ENCODE measurements at places on chromosomes 3 and 15.

DNA sequence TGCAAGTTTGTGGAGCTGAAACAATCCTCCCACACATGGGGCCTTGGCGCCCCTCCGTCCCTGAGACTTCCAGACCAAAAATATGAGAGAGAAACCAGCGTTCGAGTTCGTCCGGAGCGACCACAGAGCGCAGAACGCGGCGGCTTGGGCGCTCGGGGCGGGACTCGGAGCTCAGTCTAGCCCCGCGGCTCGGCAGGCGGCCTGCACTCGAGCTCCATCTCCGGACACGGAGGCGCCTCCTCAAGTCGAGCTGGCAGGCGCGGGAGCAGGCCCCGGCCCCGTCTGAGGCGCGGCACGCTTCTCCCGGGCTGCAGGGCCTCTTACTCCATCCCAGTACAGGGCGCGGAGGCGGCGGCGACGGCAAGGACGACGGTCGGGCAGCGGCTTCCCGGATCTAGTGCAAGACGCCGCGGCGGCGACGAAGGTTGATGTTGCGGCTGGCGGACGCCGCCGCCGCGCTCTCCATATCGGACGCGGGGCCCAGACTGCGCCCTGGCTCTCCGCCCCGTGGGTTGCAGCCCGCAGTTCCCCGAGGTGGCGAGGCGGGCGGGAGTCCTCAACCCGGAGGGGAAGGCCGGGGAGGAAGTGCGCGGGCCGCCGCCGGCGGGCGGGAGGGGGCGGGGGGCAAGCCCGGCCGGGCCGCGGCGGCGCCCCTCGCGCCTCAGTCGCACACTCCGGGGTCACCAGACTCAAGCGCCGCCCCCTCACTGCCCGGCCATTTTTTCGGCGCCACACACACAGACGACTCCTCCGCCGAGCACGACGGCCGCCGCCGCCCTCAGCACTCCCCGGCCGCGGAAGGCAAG is 674 bp downstream of the MSL2 start:
- peak; percentile 49 for DNase-seq

DNA sequence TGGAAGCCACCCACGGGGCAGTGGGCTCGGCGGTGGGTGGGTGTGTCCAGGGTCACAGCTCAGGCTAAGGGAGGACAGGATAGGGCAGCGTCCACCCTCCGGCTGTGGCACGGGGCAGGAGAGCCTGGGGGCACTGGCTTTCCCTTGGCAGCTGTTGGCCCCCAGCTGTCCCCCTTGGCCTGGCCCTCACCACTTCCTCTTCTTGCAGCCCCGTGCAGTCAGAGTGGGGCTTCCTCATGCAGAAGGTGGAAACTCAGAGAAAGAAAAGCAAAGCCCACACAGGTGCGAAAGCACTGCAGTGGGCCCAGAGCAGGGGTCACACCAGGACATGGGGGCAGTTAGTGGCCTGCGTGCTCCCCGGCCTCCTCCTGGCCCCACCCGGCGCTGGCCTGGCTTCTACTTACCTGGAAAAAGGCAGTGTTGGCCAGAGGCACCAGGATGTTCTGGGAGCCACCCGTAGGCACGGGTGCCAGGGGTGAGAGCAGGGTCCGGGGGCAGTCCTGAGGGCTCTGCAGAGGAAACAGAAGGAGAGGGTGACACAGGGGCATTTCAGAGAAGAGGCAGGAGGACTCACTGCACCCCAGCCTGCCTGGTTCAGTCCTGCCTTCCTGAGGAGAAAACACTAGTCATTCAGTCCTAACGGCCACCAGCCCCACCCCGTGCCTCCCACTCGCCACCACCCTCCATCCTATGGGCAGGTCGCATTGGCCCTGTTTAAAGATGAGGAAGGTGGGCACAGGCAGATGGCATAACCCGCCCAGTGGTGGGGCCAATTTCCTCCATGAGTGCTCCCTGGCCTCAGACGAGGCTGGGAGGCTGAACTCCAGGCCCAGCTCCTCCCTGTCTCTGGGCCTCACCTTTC is 28.3 kb downstream of the PLXND1 start:
- no peak for DNase-seq

GRCh38 chr3:158107605-158108444 is 1.6 kb upstream of the SHOX2 start:
- no peak for DNase-seq

GRCh38 chr3:59425942-59426341 is 376.1 kb upstream of the CFAP20DC start:
- DNase-seq: peak; percentile 19

DNA sequence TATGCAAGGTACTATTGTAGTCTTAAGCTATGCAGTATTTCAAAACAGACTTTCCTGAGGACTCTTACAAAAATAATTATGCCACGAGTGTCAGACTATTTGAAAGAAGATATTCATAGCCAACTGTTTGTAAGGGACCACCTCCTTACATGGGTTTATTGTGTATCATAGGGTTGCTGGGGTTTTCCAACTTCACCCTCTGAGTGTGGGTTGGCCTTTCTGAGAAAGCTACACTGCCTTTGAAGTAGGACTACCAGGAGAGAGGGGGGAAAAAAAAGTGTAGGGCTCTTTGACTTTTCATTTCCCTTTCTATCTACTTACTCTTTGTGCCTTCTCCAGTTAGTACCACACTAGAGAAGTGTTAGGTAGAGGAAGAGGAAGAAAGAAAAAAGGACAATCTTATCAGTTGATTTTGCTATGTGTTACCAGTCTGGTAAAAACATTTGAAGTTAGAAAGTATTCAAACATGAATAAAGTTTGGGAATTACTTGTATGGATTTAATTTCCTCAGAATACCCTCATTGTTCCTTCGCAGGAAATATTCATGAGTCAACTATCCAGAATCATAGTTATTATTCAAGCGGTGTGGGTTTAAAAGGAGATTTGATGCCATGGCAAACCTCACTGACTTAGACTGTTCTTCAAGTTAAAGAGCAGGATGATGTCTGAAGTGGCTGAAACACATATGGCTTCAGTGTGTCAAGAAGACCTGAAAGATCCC is 329.3 kb upstream of the THBS1 start:
- DNase-seq: no peak

DNA sequence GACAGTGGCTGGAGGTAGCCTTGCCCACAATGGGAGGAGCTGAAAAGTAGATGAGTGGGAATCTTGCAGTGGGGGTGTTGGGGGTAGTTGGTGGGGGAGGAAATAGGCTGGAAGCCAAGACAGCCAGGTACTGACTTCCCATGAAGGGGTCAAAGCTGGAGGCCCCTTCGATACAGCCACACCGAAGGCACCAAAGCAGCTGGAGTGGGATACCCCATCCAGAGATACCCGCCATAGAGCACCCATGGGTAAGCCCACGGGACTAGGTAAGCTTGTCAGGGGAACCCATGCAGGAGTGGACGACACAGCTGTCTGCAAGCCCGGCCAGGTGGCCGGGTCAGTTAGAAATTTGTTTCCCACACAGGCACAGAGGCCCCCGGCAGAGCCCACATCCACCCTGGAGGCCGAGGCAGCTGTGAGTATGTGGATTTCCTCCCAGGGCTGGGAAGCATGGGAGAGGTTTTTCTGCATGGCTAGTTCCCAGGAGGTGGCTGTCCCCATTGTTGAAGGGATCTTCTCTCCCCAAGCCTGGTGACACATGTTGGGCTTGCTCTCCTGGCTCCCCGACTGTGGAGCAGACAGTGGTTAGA is 28.6 kb downstream of the PRR23E start:
- DNase-seq: no peak

DNA sequence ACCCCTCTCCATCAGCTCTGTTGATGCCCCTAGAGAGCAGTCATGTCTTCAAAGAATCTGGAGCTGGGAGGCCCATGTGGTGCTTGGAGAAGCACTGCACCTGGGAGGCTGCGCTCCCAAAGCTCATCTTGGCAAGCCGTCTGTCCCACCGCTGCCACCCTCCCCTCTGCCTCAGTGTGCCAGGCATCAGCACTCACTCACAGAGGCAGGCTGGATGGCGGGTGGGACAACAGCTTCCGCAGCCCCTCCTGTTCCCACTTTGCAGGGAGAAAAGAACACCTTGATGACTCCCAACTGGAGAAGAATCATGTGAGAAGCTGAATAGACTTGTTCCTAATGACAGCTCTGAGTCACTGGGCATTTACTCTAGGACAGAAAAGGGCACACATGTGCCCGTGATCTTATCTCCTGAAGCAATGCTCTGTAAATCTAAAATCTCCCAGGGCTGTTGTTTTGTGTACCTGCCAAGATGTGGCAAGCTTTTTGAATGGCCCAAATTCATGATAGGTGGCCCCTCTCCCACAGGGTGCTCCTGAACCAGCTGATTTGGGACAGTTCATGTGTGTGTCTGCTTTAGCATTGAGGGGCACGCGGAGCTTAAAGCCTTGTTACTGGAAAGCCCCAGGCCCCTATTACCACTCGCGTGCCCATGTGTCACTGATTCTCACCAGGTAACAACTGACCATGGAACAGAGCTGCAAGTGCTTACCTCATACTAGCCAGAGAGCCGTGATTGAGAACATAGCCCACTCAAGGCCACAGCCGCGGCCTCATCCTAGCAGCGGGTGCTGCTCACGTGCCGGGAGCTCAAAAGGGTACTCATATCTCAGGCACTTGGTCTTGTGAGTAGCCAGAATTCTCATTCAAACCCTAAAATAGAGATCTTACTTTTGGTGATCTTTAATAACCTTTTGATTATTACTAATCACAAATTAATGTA is 104.4 kb downstream of the DNAJB8 start:
- DNase-seq: no peak

GRCh38 chr3:58351920-58352319 is 19.2 kb downstream of the PXK start:
- DNase-seq: no peak

GRCh38 chr15:58070801-58071418 is 5.4 kb upstream of the ALDH1A2 start:
- DNase-seq: peak; percentile 37

DNA sequence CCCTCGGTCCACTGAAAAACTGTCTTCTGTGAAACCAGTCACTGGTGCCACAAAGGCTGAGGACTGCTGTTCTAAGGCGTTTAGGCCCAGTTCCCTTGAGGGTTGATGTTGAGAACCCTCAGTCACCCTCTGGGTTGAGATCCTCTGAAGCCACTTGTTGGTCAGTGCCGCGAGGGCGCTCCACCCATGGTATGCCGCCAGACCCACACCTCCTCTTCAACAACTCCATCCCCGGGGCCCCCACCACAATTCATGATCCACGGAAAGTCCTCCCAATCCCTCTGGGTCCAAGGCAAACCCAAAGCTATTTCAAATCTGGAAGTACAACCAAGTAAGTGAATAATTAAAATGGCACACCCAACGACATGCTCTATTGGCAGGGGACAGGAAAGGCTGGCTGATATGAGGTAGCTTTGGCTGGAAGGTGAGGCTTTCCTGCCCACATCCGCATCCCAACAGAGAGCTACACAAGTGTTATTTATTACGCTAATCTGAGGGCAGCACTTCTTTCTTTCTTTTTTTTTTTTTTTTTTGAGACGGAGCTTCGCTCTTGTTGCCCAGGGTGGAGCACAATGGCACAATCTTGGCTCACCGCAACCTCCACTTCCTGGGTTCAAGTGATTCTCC is 58.1 kb downstream of the XXYLT1 start:
- no peak for DNase-seq

DNA sequence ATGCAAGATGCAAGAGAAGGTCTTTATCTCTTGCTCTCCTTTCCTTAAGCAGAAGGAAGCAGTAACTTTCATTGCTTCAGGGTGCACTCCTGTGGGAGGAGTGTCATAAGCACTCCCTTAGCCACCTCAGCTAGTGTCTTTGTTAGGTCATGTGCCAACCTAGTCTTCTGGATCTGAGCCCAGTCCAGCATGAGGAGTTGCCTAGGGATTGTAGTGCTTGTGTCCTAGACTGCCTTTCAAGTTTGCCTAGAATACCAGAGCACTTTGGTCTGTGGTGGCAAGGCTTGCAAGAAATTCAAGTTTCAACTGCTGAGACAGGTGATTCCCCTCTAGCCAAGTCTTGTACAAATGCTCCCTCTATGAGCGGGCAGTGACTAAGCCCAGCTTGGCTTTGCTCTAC is 633.6 kb downstream of the ZNF385D start:
- no peak for DNase-seq

DNA sequence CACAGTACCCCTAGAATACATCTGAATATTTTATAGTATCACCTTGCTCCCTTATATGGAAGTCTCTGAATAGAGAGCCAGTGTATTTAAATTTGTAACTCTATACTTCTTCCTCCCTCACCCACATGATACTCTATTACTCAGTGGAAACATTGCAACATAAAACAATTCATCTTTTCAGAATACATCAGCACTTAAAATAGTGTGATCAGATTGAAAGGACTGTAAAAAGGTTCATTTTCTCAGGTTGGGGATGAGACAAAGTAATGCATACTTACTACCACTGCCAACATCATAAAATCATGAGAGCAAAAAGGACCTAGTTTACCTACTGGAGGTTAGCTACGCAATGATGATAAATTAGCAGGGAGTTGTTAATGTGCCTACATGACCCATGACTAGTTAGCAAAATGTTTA is 13.8 kb upstream of the THRB start:
- DNase-seq: no peak

DNA sequence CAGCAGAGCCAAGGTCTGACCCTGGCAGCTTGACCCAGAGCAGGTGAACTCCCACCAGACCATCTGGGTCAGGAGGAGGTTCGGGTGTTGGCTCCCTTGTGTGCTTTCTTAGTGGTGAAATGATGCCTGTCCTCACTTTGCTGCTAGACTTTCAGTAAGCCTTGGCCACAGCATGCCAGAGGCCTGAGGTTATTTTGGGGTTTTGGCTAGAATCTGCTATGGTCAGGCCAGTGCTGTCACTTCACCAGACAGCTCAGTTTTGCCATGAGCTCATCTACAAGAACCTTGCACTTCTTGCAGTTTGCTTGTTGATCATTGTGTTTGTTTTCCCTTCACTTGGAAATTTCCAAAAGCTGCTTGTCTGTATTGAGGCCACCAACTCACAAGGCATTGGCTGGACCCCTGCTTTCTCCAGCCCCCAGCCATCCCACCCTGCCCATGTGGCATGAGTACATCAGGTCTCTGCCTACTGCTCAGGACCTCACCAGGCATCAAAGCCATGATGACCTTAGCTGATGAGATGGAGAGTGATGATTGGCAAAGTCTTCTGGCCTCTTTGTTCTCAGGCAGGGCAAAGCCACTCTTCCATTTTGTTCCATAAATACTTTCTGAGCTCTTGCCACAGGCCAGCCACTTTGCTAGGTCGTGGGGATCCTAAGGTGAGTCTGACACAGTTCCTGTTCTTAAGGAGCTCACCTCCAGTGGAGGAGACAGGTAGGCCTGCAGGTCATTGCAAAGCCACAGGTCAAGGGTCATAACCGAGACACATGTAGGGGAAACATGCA is 122.6 kb downstream of the ARNT2 start:
- DNase-seq: no peak

DNA sequence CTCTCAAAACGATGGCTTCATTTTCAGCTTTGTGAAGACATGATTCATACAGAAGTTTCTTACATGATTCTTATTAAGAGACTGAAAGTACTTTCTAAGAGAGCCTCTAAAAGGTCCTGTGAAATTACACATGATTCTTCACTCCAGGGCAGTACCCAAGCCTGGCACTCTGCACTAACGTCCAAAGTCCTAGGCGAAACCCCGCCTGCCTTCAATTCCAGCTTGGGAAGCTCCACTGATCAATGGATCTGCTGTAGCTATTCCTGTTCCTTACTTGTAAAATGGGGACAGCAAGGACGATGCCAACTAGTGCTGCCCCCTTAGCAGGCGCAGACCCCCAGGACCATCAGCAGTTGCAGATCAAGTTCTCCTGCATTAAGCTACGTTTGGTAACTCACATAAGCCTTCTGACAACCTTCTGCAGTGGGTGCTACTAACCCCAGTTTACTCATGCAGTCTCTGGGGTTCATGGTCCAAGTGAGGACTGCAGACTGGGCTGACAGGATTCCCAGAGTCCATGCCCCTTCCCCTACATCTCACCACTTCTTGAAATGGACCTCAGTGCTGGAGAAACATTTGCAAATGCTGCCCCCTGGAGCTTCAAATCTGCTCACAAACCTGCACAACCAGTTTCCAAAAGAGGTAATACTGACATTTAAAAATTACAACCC is 10.6 kb downstream of the CHCHD4 start:
- no peak for DNase-seq

All from activated CD4-positive, alpha-beta T cell treated with anti-CD3 and anti-CD28 coated beads for 24 hours (primary cell).